NCI-H2227 treated with DMSO at 0.1 percent for 48 hours (cell line): ENCODE measurements at places on chromosomes 12 and 14.

DNA sequence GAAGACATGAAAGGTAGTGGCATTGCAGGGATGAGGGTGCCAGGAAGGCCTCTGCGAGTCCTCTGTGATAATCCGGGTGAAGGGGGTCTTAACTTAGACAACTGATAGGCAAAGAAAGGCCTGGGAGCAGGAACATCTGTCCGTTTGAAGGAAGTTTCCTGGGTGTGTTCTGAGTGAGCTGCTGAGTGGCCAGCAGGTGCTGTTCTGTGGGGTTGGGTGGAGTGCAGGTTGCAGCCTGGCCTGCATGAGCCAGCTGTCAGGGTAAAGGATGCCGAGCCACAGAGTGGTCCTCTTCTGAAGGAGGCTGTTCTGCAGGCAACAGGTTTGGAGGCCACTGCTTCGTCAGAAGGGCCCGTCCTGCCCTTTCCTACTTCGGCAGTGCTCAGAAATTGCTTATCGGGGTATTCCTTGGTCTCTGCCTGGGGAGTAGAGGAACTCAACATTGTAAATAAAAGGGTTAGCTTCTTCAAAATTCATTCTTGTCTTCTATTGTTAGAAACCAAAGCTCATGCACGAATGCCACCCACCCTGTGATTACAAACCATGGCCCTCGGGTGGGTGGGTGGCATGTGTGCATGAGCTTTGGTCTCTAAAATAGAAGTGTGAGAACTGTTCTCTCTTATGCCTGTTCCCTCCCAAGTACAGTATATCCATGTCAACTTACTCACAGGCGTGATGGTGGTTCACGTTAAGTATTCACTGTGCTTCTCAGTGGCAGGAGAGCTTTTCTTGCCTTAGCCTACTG lies 118.9 kb downstream of the CHST11 start:
- no peak for DNase-seq

GRCh38 chr14:103699901-103700752 lies 15.1 kb downstream of the XRCC3 start:
- no peak for DNase-seq

GRCh38 chr12:102478405-102479098 lies 1.8 kb downstream of the IGF1 start:
- DNase-seq = no peak

- no peak for DNase-seq
Measured at GRCh38 chr12:91991399-91992187, 154.1 kb downstream of the BTG1 start.

DNA sequence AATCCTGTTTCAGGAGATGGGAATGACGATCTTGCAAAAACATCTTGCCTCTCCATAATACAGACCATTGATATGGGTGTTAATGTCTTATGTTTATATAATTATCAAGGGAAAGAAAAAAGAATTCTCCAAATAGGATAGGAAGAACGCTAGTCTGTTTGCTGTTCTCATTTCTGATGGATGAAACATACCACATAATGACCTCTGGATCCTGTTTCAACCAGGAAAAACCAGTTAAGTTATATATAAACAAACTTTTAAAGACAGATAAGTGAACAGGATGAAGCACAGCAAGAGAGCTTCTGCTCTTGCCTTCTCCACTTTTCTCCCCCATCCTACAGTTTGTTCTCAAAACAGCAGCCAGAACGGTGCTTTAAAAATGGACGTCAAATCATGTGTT lies 27.8 kb downstream of the COQ6 start:
- no peak for DNase-seq

GRCh38 chr14:93006567-93007051 lies 83.7 kb downstream of the CHGA start:
- no peak for DNase-seq

DNA sequence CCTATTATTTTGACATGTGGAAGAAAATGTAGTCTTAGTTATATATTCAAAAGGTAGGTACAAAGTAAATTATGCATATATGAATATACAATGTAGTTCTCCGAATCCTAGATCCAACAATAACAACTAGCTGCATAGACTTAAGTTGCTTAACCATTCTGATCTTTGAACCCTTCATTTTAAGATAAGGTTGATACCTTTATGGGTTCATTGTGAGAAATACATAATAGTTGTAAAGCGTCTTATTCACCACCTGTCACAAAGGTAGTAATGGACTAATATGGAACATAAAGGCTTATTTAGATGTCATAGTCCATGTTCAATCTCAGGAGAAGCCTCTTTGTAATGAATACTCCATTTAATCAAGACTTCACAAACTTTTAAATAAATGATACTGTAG lies 263.6 kb downstream of the TMTC2 start:
- no peak for DNase-seq

DNA sequence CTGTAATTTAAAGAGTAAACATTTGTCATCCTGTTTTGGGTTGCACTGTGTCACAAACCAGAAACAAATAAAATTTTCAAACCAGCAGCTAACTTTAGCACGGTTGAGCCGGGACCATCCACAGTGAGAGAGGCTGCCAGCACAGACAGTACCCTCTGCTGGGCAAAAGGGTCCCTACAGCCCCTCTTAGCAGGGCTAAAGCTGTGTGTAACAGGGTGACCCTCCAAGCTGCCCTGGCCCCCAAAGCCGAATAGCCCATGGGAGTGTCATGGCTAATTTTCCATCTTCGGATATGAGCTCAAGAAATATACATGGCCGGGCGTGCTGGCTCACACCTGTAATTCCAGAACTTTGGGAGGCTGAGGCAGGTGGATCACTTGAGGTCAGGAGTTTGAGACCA lies 157.1 kb upstream of the GRIN2B start:
- no peak for DNase-seq

DNA sequence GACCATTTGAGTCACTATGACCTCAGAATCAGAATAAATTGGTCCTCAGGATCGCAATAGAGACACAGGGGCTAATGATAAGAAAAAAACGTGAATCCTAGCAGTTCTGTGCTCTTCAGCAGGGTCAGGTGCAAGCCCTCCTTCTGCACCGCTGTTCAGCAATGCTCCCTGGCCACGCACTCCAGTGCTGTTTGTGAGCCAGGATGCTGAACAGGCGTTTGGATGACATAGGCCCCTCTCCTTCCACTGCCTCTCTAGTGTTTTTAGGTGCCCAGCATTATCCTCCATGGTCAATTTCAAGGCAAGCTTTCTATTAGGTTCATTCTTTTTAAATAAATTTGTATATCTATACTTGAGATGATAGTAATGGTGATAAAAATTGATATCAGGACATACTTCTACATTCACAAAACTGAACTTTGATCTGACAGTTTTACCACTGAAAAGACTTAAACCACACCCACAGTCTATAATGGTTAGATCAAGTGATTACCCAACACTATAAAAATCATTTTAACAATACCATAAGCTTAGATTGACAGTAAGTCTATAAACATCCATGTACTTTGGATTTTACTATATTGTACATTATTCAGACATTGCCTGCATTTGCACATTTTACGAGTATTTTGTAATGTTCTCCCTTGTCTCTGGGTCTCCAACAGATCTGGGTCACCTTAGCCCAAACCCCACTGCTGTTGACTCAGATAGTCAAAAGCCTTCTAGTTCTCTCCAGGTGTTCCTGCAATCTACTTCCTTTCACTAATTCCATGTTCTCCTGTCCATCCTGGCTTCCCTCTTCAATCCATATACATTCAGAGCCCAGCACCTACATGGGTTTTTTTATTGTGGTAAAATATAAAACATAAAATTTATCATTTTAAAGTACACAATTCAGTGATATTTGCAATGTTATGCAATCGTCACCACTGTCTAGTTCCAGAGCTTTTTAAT lies 114.9 kb upstream of the COCH start:
- DNase-seq = no peak

GRCh38 chr12:82970614-82971013 lies 283.9 kb downstream of the TMTC2 start:
- no peak for DNase-seq

DNA sequence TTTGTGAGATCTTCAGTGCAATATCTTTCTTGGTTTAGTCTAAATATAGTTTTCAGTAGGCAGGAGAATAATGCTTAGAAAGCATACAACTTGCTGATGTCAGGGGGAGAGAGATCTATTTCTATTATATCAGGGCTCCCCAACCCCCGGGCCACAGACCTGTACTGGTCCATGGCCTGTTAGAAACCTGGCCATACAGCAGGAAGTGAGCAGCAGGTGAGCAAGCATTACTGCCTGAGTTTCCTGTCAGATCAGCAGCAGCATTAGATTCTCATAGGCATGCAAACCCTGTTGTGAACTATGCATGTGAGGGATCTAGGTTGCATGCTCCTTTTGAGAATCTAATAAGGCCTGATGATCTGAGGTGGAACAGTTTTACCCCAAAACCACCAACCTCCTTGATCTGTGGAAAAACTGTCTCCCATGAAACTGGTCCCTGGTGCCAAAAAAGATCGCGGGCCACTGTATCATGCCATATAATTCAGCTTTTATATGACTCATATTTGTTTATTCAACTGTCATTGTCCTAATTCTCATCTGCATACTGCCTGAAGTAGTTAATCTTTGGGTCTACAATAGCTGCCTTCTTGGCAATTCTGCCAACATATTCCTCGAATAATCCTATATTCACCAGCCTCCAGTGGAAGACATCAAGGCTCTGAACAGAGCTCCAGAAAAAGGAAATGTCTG lies 163.6 kb upstream of the DYRK2 start:
- DNase-seq = no peak

GRCh38 chr14:64673748-64674147 lies 30.5 kb upstream of the PLEKHG3 start:
- DNase-seq = no peak

- DNase-seq = no peak
Measured at GRCh38 chr14:63840981-63841380, 11.8 kb upstream of the SYNE2 start.

DNA sequence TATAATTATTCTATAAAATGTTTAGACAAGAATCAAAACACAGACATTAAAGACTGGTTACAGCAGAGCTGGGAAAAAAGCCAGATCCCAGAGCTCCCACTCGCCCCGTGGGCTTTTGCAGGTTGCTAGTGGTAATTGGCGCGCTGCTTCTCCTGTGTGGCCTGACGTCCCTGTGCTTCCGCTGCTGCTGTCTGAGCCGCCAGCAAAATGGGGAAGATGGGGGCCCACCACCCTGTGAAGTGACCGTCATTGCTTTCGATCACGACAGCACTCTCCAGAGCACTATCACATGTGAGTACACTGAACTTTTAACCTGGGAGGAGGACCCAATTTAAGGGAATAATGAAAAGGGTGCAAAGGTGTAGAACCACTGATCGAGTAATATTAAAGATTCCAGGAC lies 7.5 kb downstream of the TMEM52B start:
- no peak for DNase-seq

DNA sequence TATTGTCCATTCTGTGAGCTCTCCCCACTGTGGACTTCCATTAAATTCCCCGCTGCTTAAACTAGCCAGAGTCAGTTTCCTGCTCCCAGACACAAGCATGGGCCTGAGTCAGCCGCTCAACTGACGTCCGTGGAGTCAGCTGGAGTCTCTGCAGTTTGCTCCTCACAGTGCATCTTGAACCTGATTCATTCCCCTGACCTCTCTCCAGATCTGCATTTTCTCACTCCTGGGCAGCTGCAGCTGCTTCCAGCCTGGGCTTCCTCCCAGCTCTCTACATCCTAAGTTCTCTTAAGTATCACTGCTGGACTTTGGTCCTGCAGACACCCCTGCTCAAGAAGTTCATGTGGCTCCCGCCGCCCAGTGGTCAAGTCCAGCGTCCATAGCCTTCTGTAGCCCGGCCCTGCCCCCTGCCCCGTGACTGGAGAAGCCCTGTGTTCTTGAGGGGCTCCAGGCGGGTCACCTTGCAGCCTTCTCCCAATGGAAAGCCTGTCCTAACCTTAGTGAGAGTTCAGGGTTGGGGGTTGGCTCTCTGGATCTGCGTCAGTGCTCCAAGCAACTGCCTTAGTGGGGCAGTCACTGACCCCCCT lies 20.0 kb downstream of the NFKBIA start:
- no peak for DNase-seq

DNA sequence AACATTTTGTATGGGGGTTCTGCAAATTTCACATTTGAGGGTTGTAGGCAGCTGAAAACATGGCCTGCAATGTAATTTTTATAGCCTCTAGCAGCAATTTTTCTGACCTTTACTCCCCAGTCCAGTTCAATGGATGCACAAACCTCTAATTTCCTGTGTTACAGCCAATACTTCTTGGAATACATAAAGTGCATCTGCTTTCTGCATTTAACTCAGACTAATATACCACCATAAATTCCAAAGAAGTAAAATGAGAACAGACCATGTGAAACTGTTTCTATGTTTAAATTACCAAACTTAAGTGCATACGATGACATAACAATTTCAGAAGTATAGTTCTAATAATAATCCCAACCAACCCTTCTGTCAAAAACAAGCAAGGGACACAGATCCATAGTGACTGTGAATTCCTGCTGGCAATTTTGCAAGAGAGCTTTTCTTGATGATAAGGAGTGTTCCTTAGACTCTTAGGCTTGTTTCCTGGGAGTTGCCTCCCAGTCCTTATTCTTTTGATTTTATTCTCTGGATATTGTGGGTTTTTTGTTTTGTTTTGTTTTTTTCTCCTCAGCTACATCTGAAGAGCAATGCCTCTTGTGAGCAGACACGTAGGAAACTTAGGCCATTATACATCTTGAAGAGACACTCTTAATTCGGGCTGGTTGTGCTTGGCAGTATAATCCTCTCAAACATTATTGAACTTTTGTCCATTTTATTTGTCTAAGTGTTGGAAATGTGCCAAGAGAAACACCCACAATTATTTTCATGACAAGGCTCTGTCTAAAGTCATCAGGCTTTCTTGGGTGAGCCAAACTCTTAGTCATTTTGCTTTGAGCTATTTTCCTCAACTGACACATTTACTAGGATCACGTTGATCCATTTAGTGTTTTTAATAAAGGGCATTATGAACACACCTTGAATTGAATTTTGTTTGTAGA lies 51.3 kb upstream of the RERGL start:
- peak; percentile 80 for DNase-seq

DNA sequence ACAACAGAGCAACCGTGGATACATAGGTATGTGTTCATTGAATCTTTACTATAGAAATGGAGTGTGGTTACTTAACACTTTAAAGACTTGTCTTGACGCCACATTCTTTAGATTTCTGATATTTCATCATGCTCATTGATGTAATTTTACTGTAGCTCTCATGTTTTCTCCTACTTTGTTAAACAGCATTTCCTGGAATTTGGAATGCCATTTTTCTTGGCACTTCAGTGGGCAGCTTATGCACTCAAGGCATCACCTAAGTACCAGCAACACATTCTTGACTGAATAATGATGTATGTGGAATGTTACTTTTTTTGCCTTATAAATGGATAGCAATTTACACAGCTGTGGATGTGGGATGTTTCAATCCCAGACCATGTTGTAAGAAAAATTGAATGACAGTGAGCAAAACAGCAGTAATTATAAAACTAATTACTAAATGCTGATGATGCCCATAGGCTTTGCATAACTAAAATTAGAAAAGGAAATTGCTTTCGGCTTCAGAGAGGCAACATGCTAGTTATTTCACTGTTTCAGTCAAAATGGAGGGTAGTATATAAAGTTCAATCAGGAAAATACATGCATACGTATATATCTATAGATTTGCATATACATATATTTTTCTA lies 298.5 kb downstream of the NPAS3 start:
- DNase-seq = no peak

GRCh38 chr14:84826294-84826693 lies 703.6 kb upstream of the FLRT2 start:
- no peak for DNase-seq

- no peak for DNase-seq
Measured at GRCh38 chr12:69383074-69383473, 23.5 kb downstream of the YEATS4 start.
